ENCODE measurements at places on chromosomes 13 and 19.
A peak's percentile ranks its signal among the peaks of the same experiment; 100 is the strongest.

DNA sequence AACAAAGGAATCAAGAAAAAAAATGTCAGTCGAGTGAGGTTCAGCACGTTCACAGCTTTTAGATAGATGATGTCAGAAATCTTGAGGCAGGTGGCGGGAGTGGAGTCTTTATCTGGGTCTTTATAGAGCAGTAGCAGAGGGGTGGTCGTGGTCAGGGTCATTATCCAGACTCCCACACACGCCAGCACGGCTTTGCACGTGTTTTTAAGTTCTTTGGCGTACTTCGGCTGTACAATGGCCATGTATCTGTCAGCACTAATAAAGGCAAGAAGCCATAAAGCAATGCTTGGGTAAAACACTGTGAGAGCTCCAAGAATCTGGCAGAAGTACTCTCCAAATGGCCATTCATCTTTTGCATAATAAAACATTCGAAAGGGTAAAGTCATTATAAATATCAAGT, 2.9 kb downstream of the GPR18 start:
- no peak for DNase-seq

DNA sequence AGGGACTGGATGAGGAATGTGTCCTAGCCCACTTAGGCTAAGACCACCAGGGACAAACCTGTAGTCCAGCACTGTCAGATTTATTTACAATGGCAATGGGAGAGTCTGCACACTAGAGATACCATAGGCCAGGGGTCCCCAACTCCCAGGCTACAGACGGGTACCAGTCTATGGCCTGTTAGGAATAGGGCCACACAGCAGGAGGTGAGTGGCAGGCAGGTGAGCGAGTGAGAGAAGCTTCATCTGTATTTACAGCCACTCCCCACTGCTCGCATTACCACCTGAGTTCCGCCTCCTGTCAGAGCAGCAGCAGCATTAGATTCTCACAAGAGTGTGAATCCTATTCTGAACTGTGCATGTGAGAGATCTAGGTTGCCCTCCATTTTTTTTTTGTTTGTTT, 2.4 kb downstream of the THAP8 start:
- no peak for DNase-seq

DNA sequence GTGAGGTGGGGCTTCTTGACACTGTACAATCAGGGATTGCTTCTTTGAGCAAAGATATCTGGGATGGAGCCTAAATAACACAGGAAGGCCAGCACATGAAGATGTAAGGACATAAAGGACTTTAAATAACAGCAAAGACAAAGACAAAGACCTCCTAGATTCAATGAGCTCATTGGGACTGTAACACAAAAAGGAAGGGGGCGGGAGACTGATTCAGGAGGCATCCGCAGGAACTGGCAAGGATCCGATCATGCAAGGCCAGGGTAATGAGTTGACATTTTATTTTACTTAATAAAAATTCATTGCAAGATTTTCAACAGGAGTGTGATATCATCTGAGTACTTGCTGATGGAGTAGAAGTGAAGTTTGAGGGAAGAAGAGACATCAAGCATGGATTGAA, 121.5 kb downstream of the LHFPL6 start:
- no peak for DNase-seq

DNA sequence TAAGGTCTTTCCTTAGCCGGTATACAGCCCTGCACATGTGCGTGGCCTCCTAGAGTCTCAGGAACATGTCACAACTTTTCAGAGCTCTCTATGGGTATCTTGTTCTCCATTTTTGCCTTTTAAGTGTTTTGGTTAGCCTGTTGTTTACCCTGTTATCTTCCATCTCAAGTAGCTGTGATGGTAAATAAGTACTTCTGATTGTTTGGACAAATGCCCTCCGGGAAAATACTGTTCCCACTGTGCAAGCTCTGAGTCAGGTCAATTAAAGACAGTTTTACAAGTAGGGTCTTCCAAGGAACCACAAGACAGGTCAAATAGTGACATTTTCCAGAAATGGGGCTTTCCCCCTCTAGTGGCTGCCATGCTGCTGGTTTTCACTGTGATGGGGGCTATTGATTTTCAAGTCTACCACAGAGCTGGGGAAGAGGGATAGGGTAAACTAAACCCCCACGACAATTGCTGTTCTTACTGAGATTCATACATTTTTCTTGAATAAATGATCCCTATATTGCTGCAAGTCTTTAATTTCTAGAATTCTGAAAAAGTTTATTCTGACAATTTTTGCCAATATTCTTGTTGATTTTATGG, 109.5 kb downstream of the TM9SF2 start:
- DNase-seq = no peak

GRCh38 chr13:108734676-108735075, 105.3 kb downstream of the MYO16 start:
- DNase-seq = no peak

DNA sequence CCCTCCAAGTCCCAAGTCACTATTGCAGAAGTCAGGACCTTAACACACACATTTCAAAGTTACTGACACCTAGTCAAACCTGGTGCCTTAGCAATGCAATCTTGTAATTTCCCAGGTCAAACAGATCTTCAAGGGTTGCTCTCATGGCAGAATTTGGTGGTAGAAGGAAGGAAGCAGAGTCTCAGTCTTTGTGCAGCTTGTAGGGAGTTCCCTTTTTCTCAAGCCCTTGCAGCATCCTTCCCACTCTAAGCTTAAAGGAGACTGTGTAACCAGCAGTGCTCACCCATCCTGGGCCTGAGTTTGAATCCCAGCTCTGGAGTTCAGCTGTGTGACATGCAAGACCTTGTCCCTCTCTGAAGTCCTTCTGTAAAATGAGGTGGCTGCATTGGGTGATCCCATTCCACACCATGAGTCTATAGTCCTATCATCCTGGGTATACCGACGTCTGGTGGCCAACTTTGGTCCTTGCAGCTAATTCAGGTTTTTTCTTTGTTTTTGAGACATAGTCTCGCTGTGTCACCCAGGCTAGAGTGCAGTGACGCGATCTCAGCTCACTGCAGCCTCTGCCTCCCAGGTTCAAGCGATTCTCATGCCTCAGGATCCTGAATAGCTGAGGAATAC, 9.8 kb downstream of the SIGLEC10 start:
- DNase-seq = peak; percentile 51

DNA sequence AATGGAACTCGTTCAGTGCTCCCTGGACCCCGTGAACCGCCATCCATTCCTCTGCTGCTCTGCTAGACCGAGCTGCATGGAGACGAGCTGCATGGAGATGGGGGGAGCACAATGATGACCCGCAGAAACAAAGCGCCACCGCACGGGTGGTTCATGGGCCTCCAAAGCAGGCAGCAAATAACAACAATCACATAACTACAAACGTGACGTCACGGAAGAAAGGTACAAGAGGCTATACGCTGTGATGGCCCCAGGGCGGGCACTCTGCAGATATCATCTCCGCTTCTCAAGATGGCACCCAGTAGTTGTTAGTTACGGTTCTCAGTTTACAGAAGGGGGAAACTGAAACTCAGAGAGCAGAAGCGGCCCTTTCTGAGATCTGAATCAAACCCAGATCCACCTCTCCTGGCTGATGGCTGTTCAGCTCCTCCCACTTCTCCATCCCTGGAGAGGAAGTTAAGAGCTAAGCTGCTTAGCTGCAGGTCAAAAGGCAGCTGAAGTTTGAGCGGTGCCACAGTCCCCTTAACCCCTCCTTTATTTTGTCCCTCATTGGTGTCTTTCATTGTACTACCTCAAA, 1.7 kb downstream of the ATP13A1 start:
- peak; percentile 50 for DNase-seq

DNA sequence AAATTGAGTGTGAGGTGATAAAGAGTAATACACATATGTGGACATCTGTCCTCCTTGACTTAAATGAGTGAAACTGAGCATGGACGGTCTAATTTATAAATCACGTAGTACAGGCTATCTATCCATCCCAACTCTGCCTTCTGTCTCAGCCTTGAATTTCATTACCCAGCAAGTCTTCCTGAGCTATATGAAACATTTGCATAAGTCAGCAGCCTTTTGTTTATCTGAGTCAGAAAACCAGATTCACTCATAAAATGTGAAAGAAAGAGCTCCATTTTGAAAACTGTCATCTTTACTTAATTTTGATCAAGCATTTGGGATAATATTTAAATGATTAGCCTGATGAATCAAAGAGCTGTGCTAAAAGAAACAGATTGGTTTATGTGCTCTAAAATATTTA, 197.9 kb downstream of the LHFPL6 start:
- DNase-seq = no peak

- DNase-seq = no peak
Observed at GRCh38 chr13:37273836-37274235, 168.4 kb upstream of the CSNK1A1L start.

- peak; percentile 80 for DNase-seq
Observed at GRCh38 chr19:47230054-47230920, 712 bp downstream of the BBC3 start.

GRCh38 chr13:23871616-23872220, 17.5 kb downstream of the MIPEP start:
- DNase-seq = peak; percentile 7

DNA sequence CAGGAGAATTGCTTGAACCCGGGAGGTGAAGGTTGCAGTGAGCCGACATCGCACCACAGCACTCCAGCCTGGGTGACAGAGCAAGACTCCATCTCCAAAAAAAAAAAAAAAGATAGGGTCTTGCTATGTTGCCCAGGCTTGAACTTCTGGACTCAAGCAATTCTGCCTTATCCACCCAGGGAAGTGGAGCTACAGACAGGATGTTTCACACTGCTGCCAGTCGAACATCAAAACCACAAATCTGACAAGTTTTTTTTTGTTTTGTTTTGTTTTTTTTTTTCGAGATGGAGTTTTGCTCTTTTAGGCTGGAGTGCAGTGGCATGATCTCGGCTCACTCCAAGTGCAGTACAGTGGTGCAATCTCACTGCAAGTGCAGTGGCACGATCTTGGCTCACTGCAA, 10.8 kb downstream of the XPO4 start:
- DNase-seq = peak; percentile 10

DNA sequence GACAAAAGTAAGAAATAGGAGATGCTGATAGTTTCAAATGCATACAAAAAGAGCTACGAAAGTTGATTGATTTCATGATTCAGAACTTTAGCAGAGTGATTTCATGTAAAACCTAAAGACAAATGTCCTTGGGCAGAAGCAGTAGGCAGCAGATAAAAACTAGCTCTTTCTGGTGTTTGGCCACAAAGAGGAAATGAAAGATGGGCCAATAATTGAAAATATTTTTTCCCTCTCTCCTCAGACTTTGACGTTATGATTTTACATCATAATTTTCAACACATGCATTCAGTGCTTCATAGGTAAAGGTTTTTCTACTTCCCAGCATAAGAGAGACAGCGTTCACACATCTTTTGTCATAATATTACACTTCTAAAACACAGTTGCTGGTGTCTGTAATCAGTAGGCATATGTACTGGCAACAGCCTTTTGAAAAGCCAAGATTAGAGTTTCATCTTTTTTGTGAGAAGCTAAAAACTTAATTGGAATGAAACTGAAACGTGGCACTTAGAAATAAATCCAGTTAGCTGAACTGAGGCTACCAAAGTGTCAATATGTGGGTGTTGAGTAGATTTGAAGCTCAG, 9.3 kb downstream of the SCEL start:
- DNase-seq = no peak

GRCh38 chr19:39544226-39544903, 4.4 kb upstream of the EID2 start:
- no peak for DNase-seq

GRCh38 chr19:2394054-2394441, 33.3 kb downstream of the TIMM13 start:
- DNase-seq = no peak

DNA sequence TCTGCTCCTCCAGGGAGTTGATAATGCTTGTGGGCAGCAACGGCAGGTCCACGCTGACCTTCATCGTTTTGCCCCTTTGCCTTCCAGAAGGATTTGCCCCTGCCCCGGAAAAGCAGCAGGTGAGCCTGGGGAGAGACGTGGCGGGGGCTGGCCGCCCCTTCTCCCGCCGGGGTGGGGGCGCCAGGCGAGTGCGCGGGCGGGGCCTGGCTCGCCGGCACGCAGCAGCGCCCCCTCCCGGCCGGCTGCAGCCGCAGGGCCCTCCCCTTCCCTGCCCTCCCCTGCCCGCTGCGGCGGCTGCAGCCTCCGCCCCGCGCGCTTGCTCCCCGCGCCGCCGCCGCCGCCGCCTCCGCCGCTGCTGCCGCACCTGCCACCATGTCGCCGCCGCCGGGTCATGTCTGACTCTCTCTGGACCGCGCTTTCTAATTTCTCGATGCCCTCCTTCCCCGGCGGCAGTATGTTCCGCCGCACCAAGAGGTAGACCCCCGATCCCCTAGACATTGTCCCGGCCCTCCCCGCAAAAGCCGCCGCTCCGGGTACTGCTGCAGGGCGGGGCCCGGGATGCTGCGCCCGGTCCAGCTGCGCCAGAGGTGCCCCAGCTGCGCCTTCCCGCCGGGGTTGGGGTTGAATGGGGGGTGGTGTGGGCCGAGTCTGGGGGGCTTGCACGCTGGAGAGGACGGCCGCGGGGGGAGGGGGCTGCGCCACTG, at the start of gene MAST1:
TSS of gene MAST1 (plus strand) at position 334 of the 704 bp plus-strand sequence. CDS start at position 392, 58 bp downstream.
- no peak for DNase-seq

DNA sequence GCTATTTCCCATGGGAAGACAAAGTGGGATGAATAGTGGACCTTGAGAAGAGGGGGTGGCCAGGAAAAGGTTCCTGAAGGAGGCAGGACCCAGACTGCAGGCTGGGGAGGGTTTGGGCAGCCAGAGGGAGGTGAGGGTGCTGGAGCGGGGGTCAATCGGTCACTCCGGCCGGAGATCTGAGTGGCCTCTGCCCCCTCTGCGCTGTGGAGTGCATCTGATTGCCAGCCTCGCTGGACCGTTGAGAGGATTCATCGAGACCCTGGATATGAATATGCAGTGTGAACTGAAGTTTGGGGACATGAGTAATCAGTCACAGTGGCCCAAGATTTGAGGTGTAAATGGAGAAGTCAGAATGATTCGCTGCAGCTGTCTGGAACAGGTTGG, 5.5 kb upstream of the ZNF580 start:
- peak; percentile 12 for DNase-seq

DNA sequence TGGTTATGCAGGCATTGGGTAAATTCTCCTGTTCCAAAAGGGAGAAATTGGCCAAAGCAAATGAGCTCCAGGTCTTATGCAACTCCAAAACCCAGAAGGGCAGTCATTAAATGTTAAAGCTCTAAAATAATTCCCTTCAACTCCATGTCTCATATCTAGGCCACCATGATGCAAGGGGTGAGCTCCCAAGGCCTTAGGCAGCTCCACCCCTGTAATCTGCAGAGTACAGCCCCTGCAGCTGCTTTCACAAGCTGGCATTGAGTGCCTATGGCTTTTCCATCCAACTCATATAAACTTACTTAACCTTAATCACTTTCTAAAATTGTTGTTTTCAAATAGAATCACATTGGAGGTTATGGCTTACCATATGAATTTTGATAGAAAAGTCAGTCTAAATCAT, 44.7 kb upstream of the ZNF429 start:
- no peak for DNase-seq

- DNase-seq = no peak
Observed at GRCh38 chr13:48994706-48995105, 19.0 kb downstream of the FNDC3A start.

DNA sequence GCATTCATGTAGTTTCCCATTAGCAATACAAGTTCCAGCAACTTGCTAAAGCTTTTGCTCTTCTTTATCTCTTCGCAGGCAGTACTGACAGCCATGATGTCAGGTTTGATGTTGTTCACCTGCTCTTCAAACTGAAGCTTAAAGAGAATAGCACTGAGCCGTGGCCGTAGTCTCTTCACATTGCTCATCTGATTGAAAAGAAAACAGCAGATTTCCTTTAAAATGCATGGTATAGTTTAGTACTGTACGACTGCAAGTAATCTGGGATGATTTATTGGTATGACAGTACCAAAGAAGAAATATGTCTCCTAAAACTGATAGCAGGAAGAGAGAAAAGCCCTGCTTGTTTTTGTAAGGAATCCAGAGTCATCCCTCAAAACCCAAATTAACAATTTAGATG, 284.4 kb downstream of the DIAPH3 start:
- DNase-seq = no peak
